Neural crest cell (in vitro differentiated cells): ENCODE measurements at places on chromosomes 13 and 19. TPM values are rescaled to one million over a fixed set of nuclear protein-coding genes. Genes with fewer than 3 reads are reported as not detected.

DNA sequence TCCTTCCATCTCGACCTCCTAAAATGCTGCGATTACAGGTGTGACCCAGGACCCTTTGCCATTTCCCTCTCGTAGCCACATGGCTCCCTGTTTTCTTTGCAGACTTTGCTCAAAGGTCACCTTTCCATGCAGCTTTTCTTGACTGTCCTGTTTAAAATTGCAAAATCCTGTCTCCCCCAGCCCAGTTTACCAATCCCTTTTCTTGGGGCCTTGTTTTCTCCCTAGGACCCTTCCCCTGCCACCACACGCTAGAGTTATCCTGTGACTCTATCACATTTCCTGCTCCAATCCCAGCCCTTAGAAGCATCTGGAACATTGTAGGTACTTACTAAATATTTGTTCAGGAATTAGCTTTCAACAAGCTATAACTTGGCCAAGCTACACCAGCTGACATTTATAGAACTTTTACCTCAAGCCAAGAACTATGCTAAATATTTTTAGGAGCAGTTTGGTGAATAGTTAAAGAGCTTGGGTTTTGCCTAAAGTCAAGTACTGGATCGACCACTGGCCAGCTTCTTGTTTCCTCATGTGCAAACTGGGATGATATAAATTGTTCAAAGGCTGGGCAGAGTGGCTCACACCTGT is 9.1 kb upstream of the SERTAD3 start:
- no peaks in the 10 kb centered on the region for H3K4me1 ChIP-seq
- no peaks in the 10 kb centered on the region for H3K36me3 ChIP-seq
- H3K27me3 ChIP-seq = no peaks in the 10 kb centered on the region

GRCh38 chr13:41411522-41411921 is 45.8 kb upstream of the RGCC start:
- peaks cover 3% of the 10 kb centered on the region for H3K27me3 ChIP-seq
- no peak overlapping the region for H3K27ac ChIP-seq
- no peak for DNase-seq

GRCh38 chr13:102972191-102972590 is 94.0 kb downstream of the SLC10A2 start:
- H3K36me3 ChIP-seq = no peaks in the 10 kb centered on the region
- peaks cover 6% of the 10 kb centered on the region for H3K27me3 ChIP-seq
- H3K4me1 ChIP-seq = peaks cover 9% of the 10 kb centered on the region

GRCh38 chr13:109428146-109428545 is 358.2 kb downstream of the IRS2 start:
- DNase-seq = no peak
- no peaks in the 10 kb centered on the region for H3K27me3 ChIP-seq
- H3K4me1 ChIP-seq = peaks cover 7% of the 10 kb centered on the region
- no peak overlapping the region for H3K4me3 ChIP-seq
- no peak overlapping the region for H3K27ac ChIP-seq
- peaks cover 4% of the 10 kb centered on the region for H3K36me3 ChIP-seq

DNA sequence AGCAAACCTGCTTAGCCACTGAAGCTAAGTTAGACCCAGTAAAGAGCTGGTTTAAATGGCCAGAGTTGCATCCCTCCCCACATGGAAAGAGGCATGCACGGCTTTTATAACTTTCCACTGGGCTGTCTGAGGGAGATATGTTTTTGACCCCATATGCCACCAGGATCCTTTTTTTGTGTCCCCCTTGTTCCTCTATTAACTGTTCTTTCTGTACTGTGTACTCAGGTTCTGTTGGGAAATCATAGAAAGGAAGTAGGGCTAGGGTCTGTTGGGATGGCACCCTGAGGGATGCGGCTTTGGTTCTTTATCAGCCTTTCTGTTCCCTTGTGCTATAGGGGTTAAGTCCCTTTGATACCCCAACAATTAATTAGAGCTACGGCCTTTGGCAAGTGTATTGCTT is 12.2 kb upstream of the TM9SF2 start:
- no peak overlapping the region for H3K4me3 ChIP-seq
- no peak for DNase-seq
- H3K27ac ChIP-seq = no peak overlapping the region
- H3K27me3 ChIP-seq = peaks cover 29% of the 10 kb centered on the region

The CYSLTR2 gene
- not detected in 2 replicates for total RNA-seq

The HCST gene
- not detected in 2 replicates for total RNA-seq

- no peaks in the 10 kb centered on the region for H3K4me1 ChIP-seq
- H3K4me3 ChIP-seq = no peak overlapping the region
- no peak for DNase-seq
Observed at GRCh38 chr19:49791776-49792445, 21.2 kb downstream of the FUZ start.

The PRSS57 gene
- total RNA-seq = not detected in 2 replicates

DNA sequence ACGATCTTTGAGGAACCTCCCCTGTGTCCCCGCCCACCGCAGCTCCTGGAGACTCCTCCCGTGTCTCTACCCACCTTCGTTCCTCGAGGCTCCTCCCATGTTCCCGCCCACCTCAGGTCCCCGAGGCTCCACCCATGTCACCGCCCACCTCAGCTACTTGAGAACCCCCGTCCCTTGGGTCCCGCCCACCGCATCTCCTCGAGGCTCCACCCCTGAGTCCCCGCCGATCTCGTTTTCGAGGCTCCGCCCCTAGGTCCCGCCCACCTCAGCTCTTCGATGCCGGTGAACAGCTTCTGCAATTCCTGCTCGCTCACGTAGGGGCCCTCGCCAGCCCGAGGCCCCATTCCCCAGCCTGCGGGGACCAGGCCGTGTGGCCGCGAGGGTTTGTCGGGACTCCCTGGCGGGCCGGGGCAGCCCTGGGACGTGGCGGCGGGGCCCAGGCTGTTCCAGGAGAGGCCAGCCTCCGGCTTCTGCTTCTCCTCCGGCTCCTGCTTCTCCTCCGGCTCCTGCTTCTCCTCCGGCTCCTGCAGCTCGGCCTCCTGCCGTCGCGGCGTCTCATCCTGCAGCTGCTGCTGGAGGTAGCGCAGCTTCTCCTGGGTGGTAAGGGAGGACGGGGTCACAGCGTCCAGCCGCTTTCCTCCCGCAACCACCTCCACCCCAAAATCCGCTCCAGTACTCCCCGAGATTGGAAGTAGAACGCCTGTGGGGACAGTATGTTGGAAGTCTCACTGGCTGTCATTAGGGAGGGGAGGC is 16.7 kb downstream of the TSKS start:
- H3K36me3 ChIP-seq = no peaks in the 10 kb centered on the region
- H3K4me1 ChIP-seq = no peaks in the 10 kb centered on the region
- H3K27ac ChIP-seq = no peak overlapping the region
- no peaks in the 10 kb centered on the region for H3K27me3 ChIP-seq

GRCh38 chr19:19155495-19156219 is 14.4 kb downstream of the MEF2B start:
- no peak overlapping the region for H3K4me3 ChIP-seq
- DNase-seq = no peak
- no peak overlapping the region for H3K27ac ChIP-seq
- no peaks in the 10 kb centered on the region for H3K36me3 ChIP-seq
- H3K4me1 ChIP-seq = no peaks in the 10 kb centered on the region

The UQCRFS1 gene
- 34.8 and 36.1 TPM in 2 replicates for total RNA-seq

The HNRNPM gene
- total RNA-seq = 493 and 498 TPM in 2 replicates

DNA sequence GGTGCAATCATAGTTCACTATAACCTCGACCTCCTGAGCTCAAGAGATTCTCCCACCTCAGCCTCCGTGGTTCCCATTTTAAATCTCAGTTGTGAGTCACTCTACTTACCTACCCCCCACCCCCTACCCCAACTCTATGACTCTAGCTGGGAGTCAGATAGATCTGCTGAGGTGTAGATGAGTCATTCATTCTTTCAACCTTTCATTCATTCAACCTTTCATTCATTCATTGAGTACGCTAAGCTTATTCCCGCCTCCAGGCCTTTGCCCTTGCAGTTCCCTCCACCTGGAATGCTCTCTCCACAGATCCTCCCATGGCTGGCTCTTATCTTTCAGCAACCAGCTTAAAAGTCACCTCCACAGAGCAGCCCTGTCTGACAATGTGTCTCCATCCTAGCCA is 1.1 kb upstream of the MAST1 start:
- H3K27me3 ChIP-seq = peaks cover 88% of the 10 kb centered on the region
- peaks cover 52% of the 10 kb centered on the region for H3K4me1 ChIP-seq
- peak overlapping the region; percentile 79 for H3K4me3 ChIP-seq
- no peak for DNase-seq
- H3K36me3 ChIP-seq = no peaks in the 10 kb centered on the region

- H3K27ac ChIP-seq = no peak overlapping the region
- DNase-seq = no peak
- H3K27me3 ChIP-seq = no peaks in the 10 kb centered on the region
- peaks cover 5% of the 10 kb centered on the region for H3K4me1 ChIP-seq
- H3K36me3 ChIP-seq = peaks cover 19% of the 10 kb centered on the region
Observed at GRCh38 chr13:27161980-27162379, 9.6 kb downstream of the USP12 start.

DNA sequence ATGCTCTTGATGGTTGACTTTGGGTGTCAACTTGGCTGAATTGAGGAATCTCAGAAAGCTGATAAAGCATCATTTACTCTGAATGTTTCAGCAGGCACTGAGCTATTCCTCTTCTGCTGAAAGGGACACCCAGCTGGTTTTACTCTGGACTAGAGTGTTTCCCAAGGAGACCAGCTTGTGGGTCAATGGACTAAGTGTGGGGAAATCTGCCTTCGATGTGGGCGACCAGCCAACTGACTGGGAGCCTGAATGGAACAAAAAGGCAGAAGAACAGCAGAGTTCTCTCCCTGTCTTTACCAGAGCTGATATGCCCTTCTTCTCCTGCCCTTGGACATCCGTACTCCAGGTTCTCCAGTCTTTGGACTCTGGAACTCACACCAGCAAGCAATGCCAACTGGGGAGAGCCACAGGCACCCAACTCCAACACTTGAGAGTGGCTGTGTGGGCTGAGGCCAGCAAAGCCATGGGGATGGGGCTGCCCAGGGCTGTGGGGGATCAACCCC is 32.2 kb downstream of the MRPL57 start:
- H3K27me3 ChIP-seq = peaks cover 9% of the 10 kb centered on the region
- no peak overlapping the region for H3K27ac ChIP-seq
- no peak overlapping the region for H3K4me3 ChIP-seq
- no peaks in the 10 kb centered on the region for H3K4me1 ChIP-seq

DNA sequence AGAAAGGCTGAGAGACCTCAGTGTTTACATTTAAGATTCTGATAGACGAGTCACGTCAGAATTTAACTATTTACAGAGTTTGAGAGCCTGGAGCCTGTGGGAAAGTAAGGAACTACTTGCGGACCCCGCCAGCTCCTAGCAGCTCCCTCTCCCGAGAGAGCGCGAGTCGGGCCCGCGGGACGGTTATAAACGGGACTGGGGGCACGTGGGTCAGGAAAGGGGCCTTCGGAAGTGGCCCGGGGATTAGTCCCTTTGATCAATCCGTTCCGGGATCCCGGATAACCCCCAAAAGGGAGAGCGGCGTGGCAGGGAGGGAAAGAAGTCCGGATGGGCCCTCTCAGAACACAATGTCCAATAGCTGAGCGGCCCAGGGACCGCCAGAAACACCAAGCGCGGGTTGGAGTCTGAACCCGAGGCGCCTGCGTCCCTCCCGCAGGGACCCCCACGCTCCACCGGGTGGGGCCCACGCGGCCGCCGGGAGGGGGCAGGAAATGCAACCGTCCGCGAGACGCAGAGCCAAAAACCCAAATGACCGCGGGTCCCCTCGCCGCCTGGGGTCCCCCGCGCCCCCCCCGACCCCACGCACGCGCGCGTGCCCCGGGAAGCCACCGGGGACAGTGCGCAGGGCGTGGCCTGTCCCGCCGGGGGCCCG is 3.6 kb downstream of the ZIC5 start:
- H3K4me1 ChIP-seq = peaks cover 46% of the 10 kb centered on the region
- peaks cover 75% of the 10 kb centered on the region for H3K27me3 ChIP-seq
- no peak overlapping the region for H3K27ac ChIP-seq
- DNase-seq = no peak

GRCh38 chr13:50715402-50716146 is 127.9 kb downstream of the DLEU7 start:
- H3K27me3 ChIP-seq = no peaks in the 10 kb centered on the region
- no peak overlapping the region for H3K4me3 ChIP-seq
- peak overlapping the region; percentile 88 for H3K27ac ChIP-seq
- H3K4me1 ChIP-seq = no peaks in the 10 kb centered on the region
- peaks cover 12% of the 10 kb centered on the region for H3K36me3 ChIP-seq

- H3K27ac ChIP-seq = no peak overlapping the region
- H3K27me3 ChIP-seq = no peaks in the 10 kb centered on the region
- peaks cover 63% of the 10 kb centered on the region for H3K36me3 ChIP-seq
- H3K4me1 ChIP-seq = no peaks in the 10 kb centered on the region
Observed at GRCh38 chr19:58294743-58295374, 10.3 kb upstream of the ERVK3-1 start.

DNA sequence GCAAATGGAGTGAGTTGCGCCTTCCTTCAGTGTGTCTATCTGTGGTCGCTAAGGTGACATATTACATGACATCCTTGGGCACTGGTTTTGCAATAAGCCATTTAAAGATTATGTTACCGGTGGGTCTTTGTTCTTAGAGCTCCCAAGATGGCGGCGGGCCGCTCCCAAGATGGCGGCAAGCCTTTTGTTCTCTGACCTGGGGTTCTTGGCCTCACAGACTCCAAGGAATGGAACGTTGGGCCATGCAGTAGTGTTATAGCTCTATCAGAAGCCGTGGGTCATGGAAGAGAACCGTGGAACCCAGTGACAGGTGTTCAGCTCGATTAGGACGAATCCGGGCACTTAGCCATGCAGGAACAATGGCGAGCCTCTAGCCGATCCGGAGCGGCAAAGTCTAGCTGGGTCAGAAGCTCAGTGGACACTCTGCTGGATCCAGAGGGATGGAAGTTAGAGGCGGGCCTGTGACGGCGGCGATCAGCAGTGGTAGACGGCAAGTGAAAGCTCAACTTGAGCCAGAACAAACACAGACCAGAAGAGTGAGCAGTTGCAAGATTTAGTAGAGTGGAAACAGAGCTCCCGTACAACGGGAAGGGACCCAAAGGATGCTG is 188.6 kb downstream of the TEX29 start:
- DNase-seq = no peak
- peaks cover 7% of the 10 kb centered on the region for H3K4me1 ChIP-seq
- no peak overlapping the region for H3K27ac ChIP-seq
- H3K4me3 ChIP-seq = no peak overlapping the region

DNA sequence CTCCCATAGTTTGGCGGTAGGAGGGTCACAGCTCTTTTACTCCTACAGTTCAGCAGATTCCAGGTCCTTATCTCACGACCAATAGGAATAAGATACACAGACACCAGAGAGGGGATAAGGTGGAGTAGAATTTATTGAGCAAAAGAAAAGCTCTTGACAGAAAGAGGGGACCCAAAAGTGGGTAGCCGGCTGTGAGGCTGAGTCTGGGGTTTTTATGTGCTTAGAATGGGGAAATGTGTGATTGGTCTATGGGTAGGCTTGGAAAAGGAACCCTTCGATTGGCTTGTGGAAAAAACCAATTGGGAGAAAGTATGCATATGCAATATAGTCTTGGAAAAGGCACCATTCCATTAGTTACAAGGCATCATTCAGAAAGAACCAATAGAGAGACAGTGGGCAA is 1356.9 kb upstream of the SPRY2 start:
- H3K27me3 ChIP-seq = no peaks in the 10 kb centered on the region
- H3K27ac ChIP-seq = no peak overlapping the region
- H3K4me3 ChIP-seq = no peak overlapping the region
- H3K4me1 ChIP-seq = no peaks in the 10 kb centered on the region

GRCh38 chr19:58409010-58409790 is 751 bp downstream of the ZNF584 start:
- peaks cover 39% of the 10 kb centered on the region for H3K4me1 ChIP-seq
- H3K4me3 ChIP-seq = peak overlapping the region; percentile 100
- H3K27ac ChIP-seq = peak overlapping the region; percentile 83
- peaks cover 21% of the 10 kb centered on the region for H3K36me3 ChIP-seq
- no peak for DNase-seq
- peaks cover 12% of the 10 kb centered on the region for H3K27me3 ChIP-seq

GRCh38 chr13:42189061-42189460 is 82.9 kb upstream of the AKAP11 start:
- no peaks in the 10 kb centered on the region for H3K27me3 ChIP-seq
- no peak for DNase-seq
- no peak overlapping the region for H3K4me3 ChIP-seq
- H3K4me1 ChIP-seq = no peaks in the 10 kb centered on the region
- peaks cover 8% of the 10 kb centered on the region for H3K36me3 ChIP-seq
